ENCODE measurements at places on chromosomes 11 and 22.
A peak's percentile ranks its signal among the peaks of the same experiment; 100 is the strongest.

GRCh38 chr11:113806406-113806805, 26.8 kb downstream of the CLDN25 start:
- no peak for DNase-seq

DNA sequence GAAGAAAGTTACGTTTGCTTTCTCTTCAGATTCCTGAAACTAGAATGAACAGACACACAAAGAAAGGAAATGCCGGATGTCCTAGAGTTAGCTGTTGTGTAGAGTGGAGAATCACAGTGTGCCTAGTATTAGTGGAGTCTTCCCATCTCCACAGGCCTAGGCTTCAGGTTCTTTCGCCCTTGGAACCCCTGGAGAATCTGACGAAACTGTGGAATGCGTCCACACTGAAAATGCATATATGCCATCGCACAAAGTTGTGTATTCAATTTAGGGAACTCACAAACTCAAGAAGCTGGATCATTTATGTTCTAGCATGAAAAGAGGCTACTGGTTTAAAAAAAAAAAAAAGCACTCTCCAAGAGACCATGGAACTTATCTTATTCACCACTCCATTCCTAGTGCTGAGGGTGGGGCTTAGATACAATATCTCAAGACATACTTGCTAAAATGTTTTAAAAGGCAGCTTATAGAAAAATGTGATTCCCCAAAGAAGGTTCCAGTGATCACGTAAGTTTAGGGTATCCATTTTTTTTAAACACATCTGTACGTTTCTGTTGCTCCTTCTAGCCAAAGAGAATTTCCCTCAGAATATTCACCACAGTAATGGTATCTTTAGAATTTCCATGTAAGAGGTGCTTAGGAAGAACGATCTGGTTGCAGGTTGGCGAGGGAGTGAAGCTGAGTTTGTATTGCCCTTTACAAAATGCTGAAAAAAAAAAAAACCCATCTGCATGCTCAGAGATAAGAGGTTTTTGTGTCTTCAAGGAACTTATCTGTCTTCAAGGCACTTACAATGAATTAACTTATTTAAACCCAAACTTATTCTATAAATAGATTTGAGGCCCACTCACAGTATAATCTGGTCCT, 20.0 kb downstream of the MAML2 start:
- no peak for DNase-seq

- DNase-seq: no peak
Observed at GRCh38 chr22:27574002-27574366, 227.6 kb downstream of the MN1 start.

DNA sequence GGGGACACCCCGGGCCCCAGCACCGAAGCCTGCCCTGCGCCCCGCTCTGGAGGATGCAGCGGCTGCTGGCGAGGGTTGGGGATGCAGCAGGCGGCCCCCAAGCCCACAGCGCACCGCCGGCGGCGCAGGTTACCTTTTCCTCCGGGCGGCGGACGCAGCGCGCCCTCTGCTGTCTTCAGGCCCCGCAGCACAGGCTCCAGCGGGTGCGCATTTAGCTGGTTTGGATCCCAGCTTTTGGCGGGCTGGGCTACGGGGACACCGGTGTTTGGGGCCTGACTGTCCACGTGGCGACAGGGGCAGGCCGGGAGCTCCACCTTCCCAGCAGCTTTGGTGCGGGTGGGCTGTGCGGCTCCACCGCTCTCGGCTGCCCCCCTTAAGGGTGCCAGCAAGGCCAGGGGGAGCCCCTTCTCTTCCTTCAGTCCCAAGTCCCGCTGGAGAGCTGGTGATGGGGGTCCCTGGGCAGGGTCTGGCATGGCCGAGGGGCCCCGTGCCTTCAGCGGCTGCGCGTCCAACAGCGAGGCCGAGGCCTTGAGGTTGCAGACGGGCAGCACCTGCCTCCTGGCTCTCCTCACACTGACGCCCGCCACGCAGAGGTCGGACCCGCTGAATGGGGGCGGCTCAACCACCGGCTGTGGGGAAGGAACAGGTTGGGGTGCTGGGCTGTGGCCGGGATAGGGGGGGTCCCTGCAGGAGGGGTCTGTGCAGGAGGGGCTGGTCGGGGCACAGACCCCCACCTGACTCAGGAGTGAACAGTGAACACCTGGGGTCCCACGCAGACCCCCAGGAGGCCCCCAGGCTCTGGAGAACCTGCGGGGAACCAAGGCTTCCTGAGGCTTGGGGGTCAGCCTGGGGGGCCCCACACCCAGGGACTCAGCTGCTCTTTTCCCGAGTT, 18.0 kb upstream of the IL17REL start:
- peak; percentile 81 for DNase-seq

DNA sequence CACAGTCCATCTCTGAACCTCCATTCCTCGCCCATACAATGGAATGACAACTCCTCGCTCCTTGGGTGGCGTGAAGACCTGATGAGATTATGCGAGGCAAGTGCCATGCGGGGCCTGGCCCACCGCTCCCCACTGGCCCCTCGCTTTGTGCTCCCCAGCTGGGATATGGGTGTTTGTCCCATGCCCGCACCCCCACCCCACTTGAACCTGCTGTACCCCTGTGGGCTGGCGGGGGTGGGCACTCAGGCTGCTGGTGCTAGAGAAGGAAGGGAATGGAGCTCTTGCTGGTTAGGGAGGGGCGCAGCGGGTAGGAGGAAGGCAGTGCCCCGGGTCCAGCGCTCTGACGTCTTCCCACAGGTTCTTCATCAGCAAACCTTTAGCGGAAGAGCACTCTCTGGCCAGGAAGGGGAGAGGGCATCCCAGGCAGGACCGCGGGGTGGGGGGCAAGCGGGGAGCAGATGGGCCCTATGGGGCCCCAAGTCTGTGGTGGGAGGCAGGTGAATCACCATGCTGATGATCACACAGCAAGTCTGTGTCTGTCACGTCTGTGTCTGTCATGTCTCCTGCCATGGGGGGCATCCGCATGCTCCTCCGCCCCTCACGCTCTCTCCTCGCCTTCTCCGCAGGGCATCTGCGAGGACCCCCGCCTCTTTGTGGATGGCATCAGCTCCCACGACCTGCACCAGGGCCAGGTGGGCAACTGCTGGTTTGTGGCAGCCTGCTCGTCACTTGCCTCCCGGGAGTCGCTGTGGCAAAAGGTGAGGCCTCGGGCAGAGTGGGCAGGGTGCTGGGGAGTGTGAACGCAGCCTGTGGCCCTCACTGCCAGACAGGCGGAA, 9.4 kb upstream of the OMP start:
- DNase-seq: no peak

GRCh38 chr22:39409516-39410029, 10.0 kb downstream of the TAB1 start:
- DNase-seq: no peak

GRCh38 chr11:536841-537621, at the start of gene LRRC56:
LRRC56 (plus strand) TSS chr11:537527; CDS start chr11:540685, 3,158 bp downstream.
- DNase-seq: peak; percentile 96

DNA sequence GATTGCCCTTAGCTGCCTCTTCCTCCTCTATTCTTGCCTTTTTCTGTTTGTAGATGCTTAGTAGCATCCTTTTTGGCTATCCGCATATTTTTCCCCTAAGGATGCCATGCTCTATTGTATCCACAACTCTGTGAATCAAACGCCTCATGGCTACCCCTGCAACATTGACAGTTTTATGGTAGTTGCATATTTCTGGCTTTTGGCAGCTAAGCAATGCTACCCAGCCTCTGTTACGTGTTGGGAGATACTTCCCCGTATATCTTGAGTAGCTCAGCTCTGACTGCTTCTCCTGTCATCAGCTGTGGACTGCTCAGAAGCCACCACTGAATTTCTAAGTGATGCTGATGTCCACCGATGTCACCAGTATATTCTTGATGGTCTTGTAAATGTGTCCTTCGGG, 15.1 kb upstream of the SLC3A2 start:
- no peak for DNase-seq

GRCh38 chr11:59009661-59010060, 70.4 kb downstream of the GLYATL1 start:
- DNase-seq: no peak

DNA sequence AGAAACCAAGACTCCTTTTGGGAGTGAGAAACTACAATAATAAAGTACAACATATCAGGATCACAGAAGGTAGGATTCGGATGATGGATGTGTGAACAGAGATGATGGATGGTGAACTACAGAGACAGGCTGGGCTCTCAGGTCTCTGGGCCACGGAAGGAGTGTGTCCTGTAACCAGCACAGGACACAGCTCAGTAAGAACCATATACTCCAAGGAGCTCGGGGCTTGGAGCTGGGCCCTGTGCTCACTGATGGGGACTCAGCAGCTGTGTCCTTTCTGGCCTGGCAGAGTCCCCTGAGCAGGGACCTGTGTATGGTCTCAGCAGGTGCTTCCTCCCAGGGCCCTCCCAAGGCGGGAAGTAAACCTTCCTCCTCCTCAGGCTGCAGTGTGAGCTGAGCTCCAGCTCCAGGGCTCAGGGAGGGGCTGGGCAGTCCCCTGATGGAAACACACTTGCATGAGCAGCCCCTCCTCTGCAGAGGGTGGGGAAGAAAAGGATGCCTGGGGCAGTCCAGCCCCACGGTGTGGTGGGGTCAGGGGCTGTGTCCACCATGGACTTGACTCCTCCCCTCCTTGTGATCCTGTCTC, 39.8 kb upstream of the TOP3B start:
- DNase-seq: no peak

- DNase-seq: no peak
Observed at GRCh38 chr11:122779047-122779629, 59.2 kb upstream of the CRTAM start.

GRCh38 chr11:30143098-30143705, 87.6 kb upstream of the FSHB start:
- DNase-seq: peak; percentile 35

DNA sequence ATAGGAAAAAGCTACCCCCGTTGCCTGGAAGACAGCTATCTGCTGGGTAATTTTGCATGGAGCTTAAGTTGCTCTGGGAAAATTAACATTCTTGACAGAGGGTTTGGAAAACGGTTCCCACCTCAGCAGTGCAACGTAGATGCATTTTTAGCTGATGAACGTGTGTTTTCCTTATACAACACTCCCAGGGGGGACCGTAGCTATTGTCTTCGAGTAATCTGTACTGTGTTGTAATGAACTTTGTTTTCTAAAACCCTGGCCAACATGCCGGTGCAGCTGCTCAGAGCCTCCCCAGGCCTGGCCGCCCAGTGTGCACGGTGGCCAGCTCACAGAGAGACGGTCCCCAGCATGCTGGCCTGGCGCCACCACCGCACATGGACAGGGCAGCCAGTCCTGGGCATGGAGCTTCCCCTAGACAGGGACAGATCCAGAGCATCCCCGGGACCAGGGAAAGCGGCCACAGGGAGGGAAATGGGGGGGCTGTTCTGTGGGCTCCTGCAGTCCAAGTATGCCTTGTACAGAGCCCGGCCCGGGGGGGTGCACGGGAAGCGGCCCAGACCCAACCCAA, 2.2 kb downstream of the TNNT3 start:
- no peak for DNase-seq

All from CD4-positive, alpha-beta T cell treated with Interleukin-4 for 4 hours (primary cell).